Left hindlimb (tissue), 1 donor: ENCODE measurements at places on chromosomes 6 and 20.
A peak's percentile ranks its signal among the peaks of the same experiment; 100 is the strongest.

DNA sequence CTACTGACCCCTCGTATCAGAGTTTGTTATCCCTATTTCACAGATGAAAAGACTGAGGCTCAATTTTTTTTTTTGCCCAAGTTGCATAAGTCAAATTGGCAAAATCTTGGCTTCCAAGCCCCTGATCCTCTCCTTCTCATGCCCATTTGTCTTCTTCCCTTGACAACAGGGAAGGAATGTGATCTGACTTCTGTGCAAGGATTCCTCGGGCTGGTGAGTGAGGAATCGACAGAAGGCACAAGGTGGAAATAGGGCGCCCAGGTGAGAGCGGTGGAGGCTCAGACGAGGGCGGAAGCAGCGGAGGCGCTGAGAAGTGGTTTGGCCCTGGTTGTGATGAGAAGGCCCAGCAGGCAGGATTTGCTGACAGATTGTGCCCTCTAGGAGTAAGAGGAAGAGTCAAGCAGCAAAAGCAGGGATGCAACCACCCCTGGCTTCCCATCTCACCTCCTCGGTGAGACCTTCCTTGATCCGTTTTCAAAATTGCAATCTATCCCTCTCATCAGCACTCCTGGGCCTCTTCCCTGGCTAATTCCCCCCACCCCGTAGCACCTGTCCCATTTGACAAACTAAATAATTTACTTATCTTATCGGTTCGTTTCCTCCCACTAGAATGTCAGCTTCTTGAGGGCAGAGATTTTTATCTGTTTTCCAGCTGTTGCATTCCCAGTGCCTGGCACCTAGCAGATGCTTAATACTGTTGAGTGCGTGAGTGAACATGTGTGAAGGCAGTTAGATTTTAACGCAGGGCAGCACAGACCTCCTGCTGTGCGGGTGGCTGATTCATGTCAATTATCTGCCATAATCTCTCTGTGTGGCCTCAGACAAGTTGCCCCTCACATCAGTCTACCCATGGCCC, 3.7 kb upstream of the SIRPA start:
- no peak for DNase-seq

- DNase-seq = no peak
These were observed 7.8 kb downstream of the CCDC170 start for GRCh38 chr6:151501511-151502136.

- DNase-seq = no peak
These were observed 308.7 kb downstream of the PKHD1 start for GRCh38 chr6:51778666-51779065.

- DNase-seq = no peak
These were observed 1.1 kb downstream of the STX7 start for GRCh38 chr6:132511831-132512220.

GRCh38 chr6:152189736-152190135, 382.3 kb downstream of the ESR1 start:
- no peak for DNase-seq

- DNase-seq = no peak
These were observed 143.8 kb downstream of the ERMARD start for GRCh38 chr6:169895000-169895759.

DNA sequence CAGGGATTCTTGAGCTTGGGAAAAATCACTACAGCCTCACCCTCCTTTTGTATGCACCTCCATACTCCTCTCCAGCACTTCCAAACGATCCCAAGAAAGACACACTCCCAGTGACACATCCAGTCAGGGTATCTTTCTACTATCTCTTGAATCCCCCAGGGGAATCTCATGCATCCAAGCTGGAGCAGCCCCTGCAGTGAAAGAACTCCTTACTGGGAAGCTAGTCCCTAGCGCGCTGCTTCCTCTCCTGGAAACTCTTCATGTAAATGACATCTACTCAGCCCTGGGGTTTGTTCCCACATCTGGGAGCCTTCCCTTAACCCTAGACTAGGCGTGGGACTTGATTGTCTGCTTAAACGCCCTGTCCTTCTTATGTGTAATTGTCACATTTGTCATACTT, 329.1 kb upstream of the QKI start:
- no peak for DNase-seq

GRCh38 chr6:151096691-151097606, 142.8 kb upstream of the AKAP12 start:
- no peak for DNase-seq

GRCh38 chr6:33633084-33633461, 12.0 kb downstream of the ITPR3 start:
- DNase-seq = no peak

DNA sequence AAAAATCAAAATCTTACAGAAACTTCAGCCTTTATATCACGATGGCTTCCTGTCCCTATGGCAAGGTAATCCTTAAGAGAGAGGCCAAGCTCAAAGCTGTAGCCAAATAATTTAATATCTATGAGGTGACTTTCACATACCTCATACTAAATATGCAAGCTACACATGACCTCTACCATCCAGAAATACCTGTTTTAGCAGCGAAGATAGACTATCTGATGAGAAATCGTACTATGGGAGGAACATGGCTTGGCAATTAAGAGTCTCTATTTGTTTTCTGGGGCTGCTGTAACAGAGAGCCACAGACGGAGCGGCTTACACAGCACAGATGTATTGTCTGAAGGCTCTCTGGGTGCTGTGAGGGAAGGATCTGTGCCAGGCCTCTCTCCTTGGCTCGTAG, 31.0 kb upstream of the SALL4 start:
- DNase-seq = no peak

DNA sequence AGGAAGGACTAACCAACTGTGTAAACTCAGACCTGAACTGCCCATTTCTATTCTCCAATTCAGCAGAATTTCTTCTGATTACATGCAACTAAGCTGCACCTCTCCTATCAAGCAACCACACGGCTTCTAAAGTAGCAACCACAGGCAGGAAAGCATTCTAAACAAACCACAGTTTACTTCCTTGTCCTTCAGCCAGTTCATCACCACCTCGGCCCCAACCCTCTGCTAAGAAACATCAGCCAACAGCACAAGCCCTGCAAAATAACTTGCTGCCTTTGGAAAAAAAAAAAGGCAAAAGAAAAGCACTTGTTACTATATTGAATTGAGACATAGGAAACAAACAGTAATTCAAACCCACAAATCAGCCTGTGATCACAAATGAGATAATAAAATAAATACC, 140.3 kb downstream of the NFATC2 start:
- DNase-seq = peak; percentile 10

DNA sequence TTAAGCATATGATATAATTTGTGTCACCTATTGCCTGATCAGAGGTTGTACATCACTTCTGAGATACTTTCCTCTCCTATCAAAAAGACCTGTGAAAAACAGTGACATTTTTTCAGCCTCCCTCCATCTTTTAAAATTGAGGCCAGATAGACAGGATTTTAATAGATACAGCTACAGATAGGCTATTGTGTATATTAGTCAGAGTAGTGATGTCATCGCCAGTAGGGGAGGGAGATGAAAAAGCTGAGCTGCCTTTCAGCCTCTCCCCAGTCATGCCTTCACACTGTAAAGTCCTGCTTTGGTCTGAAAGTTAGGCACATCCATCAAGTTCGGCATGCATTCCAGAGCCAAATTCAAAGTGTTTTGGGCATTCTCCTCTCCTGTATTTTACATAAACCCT, 7.9 kb upstream of the PABPC1L start:
- DNase-seq = no peak

- DNase-seq = no peak
These were observed 10.8 kb downstream of the CDYL start for GRCh38 chr6:4786996-4787395.

GRCh38 chr6:129338683-129339082, 371.3 kb downstream of the ARHGAP18 start:
- DNase-seq = no peak

DNA sequence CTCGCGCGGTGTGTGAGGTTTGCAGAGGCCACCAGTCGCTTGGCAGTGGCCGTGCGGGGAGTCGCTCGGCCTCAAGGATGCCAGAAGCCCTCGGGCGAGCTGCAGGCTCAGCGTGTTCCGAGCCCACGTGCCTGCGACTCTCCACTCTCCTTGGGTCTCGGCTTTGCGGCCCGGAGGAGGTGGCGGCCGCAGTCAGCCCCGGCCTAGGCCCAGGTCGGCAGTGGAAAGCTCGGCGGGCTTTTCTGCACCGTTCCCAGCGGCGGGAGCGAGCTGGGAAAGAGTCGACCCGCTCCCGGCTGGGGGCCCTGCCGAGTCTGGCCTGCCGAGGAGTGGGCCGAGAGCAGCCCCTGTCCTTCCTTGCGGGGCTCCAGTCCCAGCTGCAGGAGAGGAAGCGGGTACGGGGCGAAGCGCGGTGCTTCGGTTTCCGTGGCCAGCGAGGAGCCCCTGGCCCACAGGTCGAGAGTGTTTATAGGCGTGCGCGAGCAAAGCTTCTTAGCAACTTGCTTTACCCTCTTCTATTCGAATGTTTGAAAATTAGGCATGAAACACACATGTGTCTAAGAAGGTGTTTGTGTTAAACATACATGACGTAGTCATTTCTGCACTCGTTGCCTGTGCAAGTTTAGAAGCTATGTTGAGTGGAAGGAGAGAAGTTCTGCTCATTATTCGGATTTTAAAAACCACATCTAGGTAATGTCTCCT, 5.6 kb downstream of the FOXC1 start:
- no peak for DNase-seq

- DNase-seq = no peak
These were observed 309.2 kb upstream of the SPTLC3 start for GRCh38 chr20:12699374-12700228.

DNA sequence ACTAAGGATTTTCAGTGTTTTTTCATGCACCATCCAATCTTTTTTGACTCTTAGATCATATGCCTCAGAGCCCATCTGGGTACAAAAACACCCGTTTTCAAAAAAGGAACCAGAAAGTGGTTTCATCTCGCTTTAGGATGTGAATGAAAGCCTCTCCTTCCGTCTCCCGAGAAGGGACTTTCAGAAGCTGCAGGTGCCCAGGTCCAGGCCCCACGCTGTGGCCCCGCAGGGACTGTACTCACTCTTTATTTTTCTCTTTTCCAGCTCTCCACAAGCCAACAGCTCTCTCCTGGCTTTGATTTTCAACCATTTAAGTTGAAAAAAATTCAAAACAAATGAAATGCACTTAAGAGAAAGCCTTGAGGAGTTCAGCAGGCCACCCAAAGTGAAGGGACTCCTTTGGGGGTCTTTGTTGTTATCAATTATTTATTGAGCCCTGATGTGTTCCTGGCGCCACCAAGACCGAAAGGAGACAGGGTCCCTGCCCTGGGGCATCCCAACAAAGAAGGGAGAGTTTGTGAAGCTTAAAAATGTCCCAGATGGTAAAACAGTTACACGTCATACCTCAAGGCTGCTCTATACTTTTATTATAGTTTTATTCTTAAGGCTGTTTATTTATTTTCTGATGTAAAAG, 467.3 kb downstream of the PREX1 start:
- DNase-seq = no peak

- DNase-seq = no peak
These were observed 93.6 kb downstream of the FHL5 start for GRCh38 chr6:96656567-96656966.

GRCh38 chr20:58242824-58243223, 14.4 kb upstream of the ANKRD60 start:
- no peak for DNase-seq

DNA sequence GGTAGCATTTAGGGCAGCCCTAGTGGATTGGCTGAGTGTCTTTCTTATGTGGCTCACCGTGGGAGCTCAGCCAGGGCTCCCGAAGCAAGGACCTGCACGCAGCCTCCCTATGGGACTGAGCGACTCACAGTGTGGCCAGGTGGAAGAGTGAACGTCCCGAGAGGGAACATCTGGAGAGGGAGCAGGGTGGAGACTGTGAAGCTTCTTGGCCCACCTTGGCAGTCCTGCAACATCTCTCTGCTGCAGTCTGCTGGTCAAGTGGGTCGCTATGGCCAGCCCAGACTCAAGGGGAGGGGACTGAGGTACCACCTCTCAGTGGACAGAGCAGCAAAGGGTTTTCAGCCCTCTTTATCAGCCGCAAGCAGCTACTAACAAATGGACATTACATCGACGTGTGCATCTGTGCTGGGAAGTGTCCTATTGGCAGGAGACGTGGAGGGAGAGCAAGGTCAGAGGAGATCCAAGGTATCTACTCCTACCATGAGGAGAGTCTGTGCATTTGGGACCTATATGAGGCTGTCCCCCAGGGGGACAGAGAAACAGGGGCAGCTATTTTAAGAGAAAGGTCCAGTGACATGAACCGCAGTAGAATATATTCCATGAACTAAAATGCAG, 49.0 kb upstream of the NXT1 start:
- no peak for DNase-seq

GRCh38 chr20:39541136-39541803, 579.1 kb downstream of the DHX35 start:
- DNase-seq = no peak

DNA sequence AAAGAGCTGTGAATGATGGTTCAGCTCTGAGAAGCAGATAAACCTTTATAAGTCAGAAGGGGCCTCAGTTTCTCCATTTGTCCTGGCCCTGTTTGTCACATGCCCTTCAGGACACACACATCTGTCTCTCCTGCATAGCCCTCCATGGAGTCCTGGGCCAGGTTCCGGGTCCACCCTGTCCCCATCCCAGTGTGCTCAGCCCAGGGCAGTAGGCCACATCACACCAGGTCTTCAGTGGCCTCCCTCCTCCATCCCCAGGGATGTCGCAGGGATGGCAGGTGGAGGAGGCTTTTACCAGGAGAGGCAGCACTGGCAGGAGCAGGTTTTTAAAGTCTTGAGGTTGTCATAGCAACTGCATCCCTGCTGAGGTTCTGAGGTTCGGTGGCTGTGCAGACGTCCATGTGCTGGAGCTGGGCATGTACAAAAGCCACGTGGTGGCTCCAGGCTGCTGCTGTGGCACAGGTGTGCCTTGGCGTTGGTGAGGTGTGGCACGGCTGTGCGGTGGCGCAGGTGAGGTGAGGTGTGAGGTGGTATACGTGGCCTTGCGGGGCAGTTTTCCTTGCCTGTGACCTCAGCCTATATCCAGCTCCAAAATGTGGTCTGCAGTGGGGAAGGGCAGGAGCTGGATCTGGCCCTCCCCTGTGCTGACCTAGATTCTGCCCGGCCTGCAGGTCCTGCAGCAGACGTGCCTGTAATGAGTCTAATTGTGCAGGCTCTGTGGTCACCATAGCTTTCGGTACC, 8.0 kb upstream of the NPBWR2 start:
- peak; percentile 18 for DNase-seq

DNA sequence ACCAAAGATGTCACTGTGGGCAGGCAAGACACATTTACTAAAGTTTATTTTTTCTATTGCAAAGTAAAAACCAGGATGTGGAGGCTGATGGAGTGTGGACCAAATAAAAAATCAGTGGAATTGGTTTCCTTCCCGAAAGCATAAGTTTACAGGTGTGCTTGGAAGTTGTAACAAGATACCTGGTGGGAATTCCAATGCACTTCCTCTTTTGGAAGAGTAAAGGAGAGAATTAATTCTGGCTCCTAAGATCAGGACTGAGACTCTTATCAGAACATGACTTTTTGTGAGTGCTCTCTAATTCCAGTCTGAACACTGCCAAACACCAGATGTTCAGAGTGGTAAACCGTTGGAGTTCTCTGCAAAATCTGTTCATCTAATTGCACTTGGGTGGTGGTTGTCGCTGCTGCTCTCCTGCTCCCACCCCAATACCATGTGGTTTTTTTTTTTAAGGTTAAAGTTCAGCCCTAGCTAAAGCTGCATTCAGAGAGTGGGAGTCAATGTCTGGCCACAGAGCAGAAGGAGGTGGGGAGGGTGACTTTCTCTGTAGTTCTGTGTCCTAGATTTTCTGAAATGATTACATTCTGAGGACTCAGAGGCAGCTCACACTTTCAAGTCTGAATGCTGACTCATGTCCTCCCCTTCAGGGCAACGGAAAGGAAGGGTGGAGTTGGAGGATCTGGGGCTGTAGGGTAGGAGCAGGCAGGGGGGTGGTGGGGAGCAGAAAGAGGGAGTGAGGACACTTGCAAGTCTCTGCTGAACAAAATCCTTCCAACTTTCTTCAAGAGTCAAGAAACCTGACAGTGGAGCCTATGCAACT, 275.8 kb upstream of the PRDM1 start:
- DNase-seq = peak; percentile 40
